K562 (cell line): ENCODE measurements at places on chromosomes 16 and 17. TPM values are rescaled to one million over a fixed set of nuclear protein-coding genes. Genes with fewer than 3 reads are reported as not detected.

RAB26 gene
- 3.0 and 3.1 TPM in 2 replicates for total RNA-seq

LRRC37B gene
- 11.7 and 12.4 TPM in 2 replicates for total RNA-seq

PIK3R5 gene
- total RNA-seq, result 0.38 and 0.78 TPM in 2 replicates

DRC7 gene
- 0.22 and 0.24 TPM in 2 replicates for total RNA-seq

CES1 gene
- 0.87 and 1.2 TPM in 2 replicates for total RNA-seq

SOX8 gene
- total RNA-seq, result 0.07 TPM in 2 replicates
